ENCODE measurements at places on chromosomes 16 and 17.
A peak's percentile ranks its signal among the peaks of the same experiment; 100 is the strongest.

DNA sequence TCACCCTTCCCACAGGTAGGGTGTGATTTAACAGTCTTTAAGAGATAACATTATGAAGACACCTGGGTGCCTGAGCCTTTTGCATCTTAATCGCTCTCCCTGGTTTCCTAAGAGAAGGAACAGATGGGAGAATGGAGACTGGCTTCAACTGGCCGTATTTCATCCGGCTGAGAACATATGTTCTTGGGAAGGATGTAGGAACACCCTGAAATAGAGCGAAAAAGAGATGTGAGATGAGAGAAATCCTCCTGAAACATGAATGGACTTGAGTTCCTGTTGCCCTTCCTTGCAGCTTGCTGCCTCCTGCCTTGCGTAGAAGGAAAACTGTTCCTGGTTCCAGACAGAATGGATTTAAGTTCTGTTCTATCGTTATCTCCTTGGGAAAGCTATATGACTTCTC, 385.4 kb upstream of the RBFOX1 start:
- DNase-seq: no peak

- DNase-seq: peak; percentile 56
Measured at GRCh38 chr17:55420067-55420775, 1.4 kb downstream of the MMD start.

- no peak for DNase-seq
Measured at GRCh38 chr17:79042421-79043190, 18.6 kb downstream of the C1QTNF1 start.

- no peak for DNase-seq
Measured at GRCh38 chr17:34412534-34412933, 49.5 kb upstream of the CCL1 start.

GRCh38 chr17:59333836-59334235, 2.4 kb downstream of the YPEL2 start:
- no peak for DNase-seq

- no peak for DNase-seq
Measured at GRCh38 chr17:79645022-79645776, 34.3 kb upstream of the RBFOX3 start.
